ENCODE measurements at places on chromosomes 13 and 19.

DNA sequence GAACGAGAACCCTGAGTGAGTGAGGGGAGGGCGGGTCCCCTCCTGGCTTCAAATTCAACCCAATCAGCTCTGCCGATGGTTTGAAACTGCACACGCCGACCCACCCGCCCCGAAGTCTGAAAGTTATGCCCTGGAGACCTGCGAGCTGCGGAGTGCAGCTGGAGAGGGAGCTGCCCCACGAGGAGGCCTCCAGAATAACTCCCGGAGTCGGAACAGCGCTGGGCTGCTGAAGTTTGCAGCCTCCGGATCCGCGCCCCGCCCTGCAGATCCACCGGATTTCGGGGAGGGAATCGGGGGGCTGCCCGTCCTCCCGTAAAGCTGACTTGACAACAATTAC, 7.0 kb downstream of the POU4F1 start:
- no peak for DNase-seq

DNA sequence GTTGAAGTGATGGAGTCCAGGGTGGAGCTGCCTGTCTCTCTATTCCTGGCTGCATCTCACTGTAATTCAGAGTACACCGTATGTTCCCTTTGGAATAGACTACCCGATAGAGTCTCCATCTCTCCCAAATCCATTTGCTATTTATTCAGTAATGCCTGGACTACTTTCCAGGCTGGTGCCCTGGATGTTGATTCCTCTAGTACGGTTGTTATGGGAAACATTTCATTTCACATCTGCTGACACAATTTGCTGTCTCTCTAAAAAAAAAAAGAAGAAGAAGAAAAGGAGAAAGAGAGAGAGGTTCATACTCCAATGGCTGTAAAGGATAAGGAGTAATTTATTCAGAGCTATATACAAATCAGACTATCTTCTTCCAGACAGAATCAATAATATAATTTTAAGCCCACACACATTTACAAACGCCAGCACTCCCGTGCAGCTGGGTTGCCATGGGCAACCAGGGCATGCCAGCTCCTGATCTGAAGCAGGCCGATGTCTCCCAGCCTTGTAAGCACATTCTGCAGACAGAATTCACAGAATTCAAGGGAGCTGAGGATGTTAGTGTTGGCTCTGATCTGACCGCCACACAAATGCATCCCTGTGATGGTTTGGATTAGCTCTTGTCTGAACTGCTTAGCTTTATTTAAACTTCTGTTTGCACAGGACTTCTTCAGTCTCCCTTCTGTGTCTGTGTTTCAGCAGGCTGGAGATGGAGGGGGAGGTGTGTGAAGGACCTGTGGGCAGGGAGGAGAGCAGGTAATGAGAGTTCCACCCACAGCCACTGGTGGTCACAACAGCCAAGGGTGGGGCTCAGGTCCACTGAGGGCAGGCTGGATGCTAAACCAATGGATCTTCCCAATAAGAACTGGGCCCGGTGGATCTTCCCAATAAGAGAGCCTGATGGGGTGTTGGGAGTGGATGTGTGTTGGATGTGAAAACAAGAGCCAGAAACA, 66.0 kb downstream of the TEX26 start:
- no peak for DNase-seq

DNA sequence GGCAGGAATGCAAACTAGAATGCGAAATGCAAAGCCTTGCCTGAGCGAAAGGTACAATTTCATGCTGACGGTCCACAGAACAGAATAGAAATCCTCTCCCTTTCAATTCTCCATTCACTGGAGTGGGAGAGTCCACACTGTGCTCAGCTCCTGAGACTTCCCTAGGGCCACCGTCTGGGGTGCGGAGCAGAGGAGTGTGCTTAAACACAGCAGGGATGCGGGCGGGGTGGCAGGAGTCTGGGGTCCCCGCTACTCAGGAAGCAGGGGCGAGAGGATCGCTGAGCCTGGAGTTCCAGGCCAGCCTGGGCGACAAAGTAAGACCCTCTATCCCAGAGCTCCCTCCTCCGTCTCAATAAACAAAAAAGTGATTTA, 552 bp upstream of the ZNF816 start:
- no peak for DNase-seq

DNA sequence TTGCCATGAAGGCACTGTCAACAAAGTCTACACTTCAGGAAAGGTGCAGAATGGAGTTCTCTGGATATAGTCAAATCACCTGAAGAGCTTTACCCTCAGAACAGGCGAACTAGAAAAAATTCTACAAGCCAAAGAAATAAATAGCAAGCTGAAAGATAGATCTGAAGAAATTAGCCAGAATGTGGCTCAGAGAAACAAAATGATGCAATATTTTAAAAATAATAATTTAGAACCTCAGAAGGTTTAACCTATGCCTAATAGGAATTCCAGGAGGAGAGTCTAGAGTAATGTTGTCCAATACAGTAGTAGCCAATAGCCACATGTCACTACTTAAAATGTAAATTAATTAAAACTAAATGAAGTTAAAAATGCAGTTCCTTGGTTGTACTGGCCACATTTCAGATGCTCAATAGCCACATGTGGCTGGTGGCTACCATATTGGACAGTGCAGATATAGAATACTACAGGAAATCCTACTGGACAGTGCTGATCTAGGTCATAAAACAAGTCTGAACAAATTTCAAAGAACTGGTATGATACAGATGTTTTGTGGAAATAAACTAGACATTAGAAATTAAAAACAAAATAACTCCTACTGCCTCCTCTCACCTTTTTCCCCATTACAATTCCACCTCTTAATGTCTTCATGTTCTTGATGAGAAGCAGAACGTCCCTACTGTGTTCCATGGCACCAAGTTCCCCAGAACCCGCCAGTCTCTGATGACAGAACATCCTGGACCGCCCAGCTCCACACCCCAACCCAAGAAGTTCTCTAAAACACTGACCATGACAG, 679 bp upstream of the CDADC1 start:
- DNase-seq, result no peak

- no peak for DNase-seq
Observed at GRCh38 chr13:32748305-32748704, 162.1 kb downstream of the PDS5B start.

DNA sequence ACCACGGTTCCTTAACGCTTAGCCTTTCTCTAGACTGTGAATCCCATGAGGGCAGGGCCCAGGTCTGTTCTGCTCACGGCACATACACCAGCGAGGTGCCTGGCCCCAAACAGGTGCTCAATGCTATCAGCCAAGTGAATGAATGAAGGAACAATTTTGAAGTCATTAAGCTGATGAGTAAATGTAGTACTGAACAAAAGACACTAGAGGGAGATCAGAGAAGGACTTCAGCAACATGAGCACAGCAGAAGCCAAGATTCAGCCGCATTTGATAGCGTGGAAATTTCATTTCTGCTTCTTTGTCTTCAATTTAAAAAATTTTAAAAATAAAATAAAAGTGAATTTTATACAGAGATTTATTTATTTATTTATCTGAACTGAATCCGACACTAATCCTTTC, 20.1 kb upstream of the MYO16 start:
- DNase-seq, result no peak

GRCh38 chr13:19069684-19070397, 111.8 kb downstream of the TUBA3C start:
- no peak for DNase-seq

DNA sequence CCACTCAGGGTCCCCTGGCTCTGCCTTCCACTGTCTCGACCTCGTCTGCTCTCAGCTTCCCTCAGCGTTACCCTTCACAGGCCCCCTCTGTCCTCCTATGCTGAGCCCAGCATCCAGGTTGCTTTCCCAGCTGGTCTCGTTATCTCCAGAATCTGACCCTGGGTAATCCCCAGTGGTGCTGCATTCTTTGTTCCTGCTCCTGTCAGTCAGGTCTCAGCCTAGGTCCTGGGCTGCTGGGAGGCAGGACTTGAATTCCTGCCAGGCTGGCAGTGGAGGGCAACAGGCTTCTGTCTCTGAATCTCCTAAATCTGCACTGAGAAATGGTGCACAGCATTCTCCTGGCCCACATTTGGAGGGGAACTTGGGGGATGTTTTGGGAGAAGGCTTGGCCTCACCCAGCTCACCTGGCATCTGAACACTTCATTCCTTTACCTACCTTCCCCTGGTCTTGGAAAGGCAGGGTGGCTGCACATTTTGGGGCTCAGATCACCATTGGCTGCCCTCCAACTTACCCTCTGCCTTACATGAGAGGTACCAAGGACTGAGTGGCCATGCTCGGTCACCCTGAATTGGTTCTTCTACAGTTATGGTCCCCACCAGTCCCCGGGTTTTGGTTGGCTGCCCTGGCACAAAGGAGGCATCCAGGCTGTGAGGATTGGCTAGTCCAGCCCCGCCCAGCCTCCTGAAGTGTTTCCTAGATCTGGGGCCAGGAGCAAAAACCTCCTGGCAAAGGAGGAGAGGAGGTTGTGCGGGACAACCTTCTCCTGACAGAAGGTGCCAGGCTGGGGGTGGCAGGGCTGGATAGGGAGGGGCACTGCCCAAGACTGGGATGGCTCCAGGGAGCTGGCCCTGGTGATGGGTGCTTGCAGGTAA, at the start of gene CYP4F8:
Gene CYP4F8 (plus strand): TSS at position 712 of the 873 bp plus-strand sequence. CDS start 399 bp downstream, outside the sequence.
- DNase-seq, result no peak

- no peak for DNase-seq
Observed at GRCh38 chr13:47798906-47799305, 202.2 kb downstream of the SUCLA2 start.

DNA sequence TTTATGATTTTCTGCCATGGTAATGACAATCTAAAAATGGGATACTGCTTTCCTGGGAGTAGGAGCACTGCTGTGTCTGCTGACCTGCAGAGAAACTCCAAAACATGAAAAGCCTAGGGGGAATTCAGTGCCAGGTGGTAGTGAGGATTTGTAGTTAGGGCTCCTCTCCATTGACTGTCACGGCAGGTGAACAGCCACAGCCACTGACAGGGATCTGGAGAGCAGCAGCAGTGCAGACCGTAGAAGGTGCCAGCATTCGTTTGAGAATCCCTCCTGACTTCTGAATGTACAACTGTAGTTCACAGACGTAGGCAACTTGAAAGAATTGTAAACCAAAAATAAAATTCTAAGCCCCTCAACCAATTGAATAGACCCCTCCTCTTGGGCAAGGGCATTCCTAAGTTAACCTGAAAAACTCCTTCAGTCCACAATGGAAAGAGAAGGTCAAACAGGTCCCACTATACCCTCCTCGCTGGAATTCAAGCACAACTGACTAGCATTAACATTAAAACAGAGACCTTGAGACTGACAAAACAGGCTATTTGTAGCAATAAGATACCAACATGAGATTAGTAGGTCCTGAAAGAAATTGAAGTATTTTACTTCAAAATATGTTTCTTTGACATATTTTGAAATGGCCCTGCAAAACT, 1328.8 kb downstream of the OLFM4 start:
- DNase-seq, result no peak

DNA sequence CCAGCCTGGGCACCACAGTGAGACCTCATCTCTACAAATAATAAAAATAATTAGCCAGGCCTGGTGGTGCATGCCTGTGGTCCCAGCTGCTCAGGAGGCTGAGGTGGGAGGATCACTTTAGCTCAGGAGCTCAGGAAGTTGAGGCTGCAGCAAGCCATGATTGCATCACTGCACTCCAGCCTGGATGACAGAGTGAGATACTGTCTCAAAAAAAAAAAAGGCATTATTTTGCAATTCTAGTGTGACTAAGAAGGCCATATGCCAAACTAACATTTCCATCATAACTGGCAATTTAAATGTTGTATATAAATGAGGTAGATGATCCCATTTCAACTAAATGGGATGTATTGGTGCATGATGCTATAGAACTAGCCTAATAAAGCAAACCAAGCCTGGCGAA, 632.8 kb upstream of the KLF12 start:
- DNase-seq, result no peak

GRCh38 chr13:90107661-90108060, 1239.8 kb upstream of the MIR17HG start:
- no peak for DNase-seq

- DNase-seq, result no peak
Observed at GRCh38 chr13:106555631-106556328, 12.2 kb downstream of the ARGLU1 start.

GRCh38 chr19:38974624-38975213, 823 bp downstream of the FBXO17 start:
- DNase-seq, result no peak

DNA sequence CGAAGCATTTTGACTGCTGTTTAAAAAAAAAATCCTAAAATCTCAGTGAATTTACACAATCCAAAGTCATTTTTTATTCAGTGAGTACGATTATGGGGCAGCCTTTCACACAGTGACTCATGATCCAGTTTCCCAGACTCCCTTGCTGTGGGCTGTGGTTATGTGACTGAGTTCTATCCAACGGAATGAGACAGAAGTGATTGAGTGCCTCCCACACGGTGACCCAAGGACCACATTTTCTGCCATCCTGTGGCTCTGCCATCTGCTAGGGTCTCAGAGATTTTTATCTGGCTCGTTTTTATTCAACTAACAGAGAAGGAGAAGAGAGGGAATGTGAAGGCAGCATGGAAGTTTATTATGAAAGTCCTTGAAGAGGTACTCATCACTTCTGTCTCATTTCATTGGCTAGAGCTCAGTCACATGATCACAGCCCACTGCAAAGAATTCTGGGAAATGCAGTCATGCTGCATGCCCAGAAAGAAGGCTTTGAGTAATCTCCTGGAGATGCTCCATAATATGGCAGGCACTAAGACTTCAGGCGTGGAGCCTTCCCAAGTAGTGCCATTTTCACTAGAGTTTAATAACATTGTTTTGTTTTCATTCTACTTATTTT, 999.4 kb downstream of the UQCRFS1 start:
- no peak for DNase-seq

GRCh38 chr19:1482361-1483130, 3.5 kb upstream of the C19orf25 start:
- no peak for DNase-seq

DNA sequence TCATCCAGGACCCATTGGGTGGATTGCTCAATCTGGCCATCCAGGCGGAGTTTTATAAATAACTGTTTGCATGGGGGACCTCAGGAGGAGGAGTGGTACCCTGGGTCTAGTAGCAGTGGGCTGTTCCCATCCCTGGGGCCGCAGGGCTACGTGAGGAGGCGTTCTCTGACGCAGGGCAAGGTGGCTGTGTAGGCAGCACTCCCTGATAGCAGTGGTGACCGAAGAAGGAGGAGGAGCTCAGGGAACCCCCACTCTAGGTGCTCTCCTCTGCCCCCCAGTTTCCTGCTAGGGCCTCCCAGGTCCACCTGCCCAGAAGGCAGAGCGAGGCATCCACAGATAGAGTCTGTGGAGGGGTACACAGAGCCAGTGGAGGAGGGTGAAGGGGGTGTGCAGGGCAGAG, 64.1 kb downstream of the CCNE1 start:
- no peak for DNase-seq

DNA sequence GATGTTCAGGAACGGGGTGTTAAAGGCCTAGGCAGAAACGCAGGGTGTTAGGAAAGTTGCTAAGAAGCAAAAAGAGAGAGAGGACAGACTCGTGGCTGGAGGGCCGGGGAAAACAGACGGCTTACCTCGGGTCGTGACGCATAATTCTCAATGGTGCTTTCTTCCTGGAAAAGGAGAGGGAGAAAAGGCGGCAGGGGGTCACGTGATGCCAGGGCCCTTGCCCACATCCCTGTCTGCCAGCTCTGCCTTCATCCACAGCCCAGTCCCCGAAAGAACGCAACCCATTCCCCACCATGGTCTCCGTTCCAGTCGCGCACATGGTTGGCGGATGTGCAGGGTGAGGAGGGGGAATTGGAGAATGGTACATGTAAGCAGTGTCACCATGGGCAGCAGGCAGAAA, 1.6 kb downstream of the KRTDAP start:
- no peak for DNase-seq
